ENCODE measurements at places on chromosomes 16 and 17.

DNA sequence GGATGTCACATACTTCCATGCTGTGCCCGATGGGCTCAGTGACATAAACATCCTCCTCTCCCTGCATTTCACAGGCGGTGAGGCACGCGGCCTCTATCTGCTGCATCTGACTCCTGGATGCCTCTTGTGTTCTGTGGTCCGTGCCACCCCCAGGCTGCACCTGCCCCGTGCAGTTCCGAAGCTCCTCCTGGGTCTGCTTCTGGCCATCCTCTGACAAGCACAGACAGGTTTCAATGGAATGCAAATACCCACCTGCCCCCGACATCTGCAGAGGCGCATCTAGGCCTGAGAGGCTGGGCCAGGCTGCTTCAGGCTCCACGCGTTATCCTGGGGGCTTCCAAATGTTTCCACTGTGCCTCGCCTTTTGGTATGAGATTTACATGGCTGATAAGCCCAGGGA lies 46.3 kb upstream of the DNAH17 start:
- no peak for DNase-seq

DNA sequence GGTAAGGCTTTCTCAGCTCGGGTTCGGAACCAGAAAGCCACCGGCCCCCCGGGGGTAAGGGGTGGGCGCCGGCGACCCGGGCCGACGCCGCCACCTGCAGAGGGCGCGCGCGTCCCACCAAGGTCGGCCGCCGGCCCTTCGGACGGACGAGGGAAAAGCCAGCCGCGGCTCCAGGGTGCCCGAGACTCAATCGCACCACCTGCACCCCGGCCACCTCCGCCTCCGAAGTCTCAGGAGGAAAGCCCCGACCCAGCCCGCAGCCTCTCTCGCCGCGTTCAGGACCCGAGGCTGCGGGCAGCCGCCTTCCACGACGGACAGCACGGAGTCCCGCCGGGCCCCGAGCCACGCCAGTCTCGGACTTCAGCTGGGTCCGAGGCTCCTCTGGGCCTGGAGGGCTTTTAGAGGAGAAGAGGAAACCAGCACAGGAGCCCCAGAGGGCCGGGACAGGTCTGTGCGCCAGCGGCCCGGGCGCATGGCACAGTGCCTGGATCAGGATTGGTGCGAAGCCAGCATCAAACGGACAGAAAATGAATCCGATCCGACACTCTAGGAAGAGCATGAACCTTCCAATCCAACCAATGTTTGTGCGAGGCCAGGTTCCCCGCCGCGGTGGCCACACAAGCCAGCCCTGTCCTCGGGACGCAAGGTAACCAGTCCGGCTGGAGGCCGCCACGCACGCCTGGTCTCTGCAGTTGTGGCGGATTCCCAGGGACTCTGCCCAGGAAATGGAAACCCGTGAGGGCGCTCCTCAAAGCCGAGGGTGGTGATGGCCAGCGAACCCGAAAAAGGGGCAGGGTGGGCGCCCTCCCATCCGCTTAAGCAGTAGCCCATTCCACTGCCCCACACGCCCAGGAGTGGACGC lies 6.7 kb downstream of the CBX8 start:
- no peak for DNase-seq

DNA sequence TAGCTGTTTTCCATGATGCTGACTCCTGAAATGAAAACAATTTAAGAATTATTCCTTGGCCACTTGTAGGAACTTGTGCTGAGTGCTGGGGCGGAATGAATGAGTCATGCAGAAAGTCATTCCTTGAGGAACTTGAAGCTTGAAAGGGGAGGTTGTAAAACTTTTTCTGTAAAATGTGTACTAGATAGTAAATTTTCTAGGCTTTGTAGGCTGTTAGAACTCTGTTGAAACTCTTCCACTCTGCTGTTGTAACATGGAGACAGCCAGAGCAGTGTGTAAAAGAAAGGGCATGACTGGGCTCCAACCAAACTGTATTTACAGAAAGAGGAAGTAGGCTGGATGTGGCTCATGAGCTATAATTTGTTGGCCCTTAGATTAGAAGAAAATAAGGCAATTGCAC lies 46.1 kb downstream of the ABCA8 start:
- DNase-seq = no peak

DNA sequence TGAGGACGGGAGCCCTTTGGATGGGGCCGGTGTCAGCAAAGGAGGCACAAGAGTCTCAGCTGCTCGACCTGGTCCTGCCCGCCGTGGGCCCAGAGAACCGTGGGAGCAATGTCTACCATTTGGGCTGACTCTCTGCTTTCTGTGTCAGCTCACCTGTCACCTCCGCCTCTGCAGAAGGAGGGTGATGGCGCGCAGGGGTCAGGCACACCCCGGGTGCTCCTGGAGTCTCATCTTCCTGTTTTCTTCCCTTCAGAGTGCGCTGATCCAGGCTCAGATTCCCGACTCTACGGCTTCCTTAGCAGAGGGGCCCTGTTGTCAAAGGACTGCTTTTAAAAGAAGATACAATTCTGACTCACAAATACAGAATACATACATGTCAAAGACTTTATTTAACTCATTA lies 167.1 kb downstream of the BANP start:
- no peak for DNase-seq

GRCh38 chr17:64277831-64278562 lies 14.9 kb upstream of the TEX2 start:
- DNase-seq = no peak

- DNase-seq = no peak
Measured at GRCh38 chr16:71956486-71956885, 43.7 kb downstream of the PKD1L3 start.

DNA sequence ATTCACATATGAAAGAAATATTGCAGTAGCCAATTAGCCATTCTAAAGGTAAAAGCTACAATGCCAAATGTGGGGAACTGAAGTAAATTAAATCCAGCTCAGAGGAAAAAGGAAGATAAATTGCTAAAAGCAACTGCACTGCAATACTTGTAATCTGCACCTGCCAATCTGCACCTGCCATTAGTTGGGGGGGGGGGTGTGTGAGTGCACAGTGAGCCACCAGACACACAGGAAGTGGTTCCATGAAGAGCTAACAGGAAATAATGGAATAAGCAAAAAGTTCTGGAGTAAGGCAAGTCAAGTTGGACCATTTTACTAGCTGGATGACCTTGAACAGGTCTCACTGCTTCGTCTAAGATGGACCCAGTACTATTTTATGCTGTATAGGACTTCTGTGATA lies 191.8 kb downstream of the PARN start:
- DNase-seq = no peak

- DNase-seq = peak; percentile 32
Measured at GRCh38 chr17:4566785-4567184, 6.4 kb upstream of the GGT6 start.

- no peak for DNase-seq
Measured at GRCh38 chr17:29734640-29735039, 111.9 kb upstream of the CORO6 start.

GRCh38 chr17:61517265-61517664 lies 65.0 kb downstream of the TBX4 start:
- DNase-seq = no peak

- DNase-seq = peak; percentile 51
Measured at GRCh38 chr17:81831957-81832607, 1.0 kb downstream of the MCRIP1 start.

DNA sequence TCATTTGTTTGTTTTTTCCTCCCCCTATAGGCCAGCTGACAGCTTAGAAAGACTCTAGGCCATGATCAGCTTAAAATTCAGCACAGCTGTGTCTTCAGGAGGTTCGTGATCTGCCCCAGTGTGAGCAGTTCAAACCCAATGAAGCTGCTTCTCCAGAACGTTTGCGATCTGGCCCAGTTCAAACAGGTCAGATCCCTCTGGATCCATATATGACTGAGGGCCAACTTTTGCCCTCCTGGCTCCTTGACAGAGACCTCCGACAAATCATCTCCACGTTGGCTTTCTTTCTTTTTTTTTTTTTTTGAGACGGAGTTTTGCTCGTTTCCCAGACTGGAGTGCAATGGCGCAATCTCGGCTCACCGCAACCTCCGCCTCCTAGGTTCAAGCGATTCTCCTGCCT lies 50.2 kb upstream of the ATF7IP2 start:
- no peak for DNase-seq

GRCh38 chr17:8253801-8254200 lies 4.7 kb downstream of the PFAS start:
- no peak for DNase-seq

GRCh38 chr16:88810166-88810911 lies 1.4 kb downstream of the APRT start:
- DNase-seq = no peak

- DNase-seq = no peak
Measured at GRCh38 chr16:11298143-11298900, 17.2 kb upstream of the PRM1 start.

DNA sequence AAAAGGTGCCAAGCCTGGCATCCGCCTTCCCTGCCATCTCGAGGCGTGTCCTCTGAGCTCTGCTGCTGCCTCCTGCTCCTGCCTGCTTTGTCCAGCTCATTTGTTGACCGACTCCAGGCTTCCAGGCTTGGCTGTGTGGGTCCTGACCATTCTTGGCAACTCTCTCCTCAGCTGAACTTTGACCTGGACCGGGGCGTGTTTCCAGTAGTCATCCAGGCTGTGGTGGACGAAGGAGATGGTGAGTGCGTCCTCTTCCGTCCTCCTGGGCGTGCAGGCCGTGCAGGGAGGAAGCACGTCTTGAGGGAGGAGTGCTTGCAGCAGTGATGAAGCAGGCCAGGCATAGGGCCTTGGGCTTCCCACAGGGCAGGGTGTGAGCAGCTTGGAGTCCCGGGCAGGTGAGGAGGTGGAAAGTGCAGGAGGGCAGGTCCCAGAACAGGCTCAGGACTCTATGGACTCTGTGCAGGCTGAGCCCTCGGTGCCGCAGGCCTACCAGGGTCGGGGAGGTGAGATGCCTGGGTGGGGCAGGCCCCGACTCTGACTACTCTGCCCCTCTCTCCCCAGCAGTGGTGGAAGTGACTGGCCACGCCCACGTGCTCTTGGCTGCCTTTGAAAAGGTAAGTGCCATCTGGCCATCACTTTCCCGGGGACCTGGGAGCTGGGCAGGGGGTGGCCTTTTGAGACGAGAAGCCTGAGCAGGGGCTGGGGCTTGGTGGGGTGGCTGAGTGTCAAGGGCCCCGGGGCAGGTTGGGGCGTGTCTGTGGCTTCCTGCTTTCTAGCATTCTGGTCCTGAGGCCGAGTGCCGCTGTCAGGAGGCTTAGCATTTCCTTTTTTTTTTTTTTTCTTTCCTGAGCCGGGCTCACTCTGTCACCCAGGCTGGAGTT lies 28.6 kb upstream of the NUDT16L1 start:
- peak; percentile 40 for DNase-seq

DNA sequence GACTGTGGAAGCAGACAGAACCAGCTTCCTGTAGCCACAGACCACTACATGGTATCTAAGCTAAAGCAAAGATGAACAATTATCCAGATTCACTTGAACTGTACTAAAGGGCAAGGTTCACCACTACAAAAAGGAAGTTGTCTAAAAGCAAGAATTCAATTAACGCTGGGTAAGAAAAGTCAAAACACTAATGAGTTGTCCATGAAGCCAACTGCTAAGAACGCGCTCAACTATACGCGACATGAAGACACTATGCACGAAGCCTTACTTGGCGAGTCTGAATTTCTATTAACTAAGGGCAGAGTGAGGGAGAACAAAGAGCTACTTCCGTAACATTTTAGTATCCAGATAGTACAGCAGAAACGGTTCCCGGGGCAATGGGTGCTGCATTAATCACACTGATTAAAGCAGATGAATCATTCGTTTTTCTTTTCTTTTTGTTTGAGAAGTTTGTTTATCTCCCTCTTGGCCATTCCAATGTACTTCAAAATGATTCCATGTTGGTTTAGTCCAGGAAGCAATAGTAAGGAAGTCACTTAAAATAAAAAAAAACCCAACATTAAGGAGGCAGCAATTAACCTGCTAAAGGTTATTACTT lies 2.8 kb upstream of the RPS15A start:
- no peak for DNase-seq

GRCh38 chr17:74389084-74389753 lies 21.9 kb downstream of the GPR142 start:
- DNase-seq = no peak

GRCh38 chr17:16417896-16418684 lies 2.7 kb downstream of the TRPV2 start:
- no peak for DNase-seq

- no peak for DNase-seq
Measured at GRCh38 chr17:66405836-66406677, 103.6 kb downstream of the PRKCA start.

- no peak for DNase-seq
Measured at GRCh38 chr16:67534431-67534830, 5.8 kb downstream of the RIPOR1 start.

DNA sequence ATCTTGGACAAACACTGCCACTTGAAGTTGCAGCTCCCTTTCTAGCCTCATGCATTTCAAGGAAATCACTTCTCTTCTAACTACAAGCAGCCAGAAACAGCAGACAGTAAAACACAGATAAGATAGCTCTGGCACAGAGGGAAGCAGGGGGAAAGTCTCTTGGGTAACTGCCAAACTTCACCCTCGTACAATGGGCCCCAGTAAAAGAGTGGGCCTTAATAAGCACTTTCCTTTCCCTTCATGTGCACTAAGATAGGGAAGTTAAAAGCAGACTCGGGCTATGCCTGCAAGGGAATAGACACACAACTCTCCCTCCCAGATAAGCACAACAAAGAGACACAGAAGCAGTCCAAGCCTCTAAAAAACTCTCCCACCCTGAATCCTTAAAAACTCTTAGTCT lies 4.2 kb upstream of the KRTAP4-5 start:
- no peak for DNase-seq

DNA sequence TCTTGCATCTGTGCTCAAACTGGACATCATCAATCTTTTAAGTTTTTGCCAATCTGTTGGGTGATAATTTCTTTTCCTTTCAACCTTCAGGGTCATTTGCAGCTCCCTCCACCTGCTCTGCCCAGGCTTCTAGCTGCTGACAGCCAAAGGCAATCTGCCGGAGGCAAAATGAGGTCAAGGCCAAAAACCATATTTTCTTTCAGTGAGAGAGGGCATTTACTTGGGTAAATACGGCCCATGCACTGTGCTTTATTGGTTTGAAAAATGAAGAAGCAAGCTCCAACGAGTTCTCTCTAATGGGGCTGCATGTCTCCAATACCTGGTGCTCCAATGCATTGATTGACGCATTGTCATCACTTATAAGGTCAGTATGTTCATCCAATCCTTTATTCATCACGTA lies 23.1 kb downstream of the RBFOX1 start:
- no peak for DNase-seq

DNA sequence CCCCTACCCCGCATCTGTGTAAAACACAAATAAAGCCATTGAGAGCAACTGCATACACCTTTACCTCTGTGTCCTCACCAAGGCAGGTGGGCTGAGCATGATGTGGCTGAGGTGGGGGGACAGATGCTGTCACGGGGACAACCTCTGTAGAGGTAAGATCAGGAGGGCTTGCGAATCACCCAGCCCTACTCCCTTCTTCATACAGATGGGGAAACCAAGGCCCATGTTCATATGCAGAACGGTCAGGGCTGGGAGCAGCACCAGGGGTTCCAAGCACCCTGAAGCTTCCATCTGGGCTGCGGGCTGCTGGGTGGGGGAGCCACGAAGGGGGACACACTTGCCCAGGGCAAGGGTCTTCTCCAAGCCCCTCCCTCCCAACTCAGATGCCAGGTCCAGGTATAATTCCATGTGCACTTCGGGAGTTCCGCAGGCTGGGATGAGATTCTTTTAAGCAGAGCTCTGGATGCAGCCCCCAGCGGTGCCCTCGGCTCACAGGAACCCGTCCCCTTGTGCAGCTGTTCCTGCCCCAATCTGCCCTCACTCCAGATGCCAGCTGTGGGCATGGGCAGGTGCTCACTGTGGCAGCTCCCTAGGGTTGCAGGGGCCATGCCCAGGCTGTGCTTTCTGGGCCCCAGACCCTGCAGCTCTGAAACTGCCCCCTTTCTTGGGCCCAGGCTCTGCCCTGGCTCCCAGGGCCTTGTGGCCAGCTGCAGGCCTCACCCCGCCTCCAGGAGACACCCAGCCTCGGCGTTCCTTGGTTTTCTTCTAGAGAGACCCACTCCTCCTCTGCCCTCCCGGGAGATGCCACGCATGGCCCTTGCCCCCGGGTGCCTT lies 9.6 kb downstream of the CTRB1 start:
- DNase-seq = no peak

Measured in activated CD4-positive, alpha-beta T cell treated with anti-CD3 and anti-CD28 coated beads for 4 hours (primary cell).